HuH-7 (cell line): ENCODE measurements at places on chromosomes 5 and 9.
A peak's percentile ranks its signal among the peaks of the same experiment; 100 is the strongest.

- DNase-seq: no peak
Measured at GRCh38 chr5:156322666-156323065, 4.3 kb upstream of the SGCD start.

- no peak for DNase-seq
Measured at GRCh38 chr5:112951124-112951702, 25.4 kb upstream of the DCP2 start.

- DNase-seq: no peak
Measured at GRCh38 chr9:10875752-10876151, 262.9 kb upstream of the PTPRD start.

DNA sequence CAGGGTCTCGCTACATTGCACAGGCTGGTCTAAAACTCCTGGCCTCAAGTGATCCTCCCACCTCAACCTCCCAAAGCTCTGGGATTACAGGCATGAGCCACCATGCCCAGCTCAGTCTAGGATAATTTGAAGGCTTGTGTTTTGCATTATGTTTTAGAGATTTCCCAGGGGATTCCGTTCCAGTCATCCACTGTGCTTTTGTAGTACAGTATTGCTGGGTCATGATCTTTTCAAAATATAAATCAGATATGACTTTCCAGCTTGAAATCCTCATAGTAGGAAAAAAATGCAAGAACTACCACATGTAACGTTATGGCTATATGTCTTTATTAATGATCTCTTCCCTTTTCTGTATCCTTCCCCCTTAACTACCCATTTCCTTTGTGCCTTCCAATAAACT lies 338.1 kb downstream of the PRELID2 start:
- DNase-seq: no peak

DNA sequence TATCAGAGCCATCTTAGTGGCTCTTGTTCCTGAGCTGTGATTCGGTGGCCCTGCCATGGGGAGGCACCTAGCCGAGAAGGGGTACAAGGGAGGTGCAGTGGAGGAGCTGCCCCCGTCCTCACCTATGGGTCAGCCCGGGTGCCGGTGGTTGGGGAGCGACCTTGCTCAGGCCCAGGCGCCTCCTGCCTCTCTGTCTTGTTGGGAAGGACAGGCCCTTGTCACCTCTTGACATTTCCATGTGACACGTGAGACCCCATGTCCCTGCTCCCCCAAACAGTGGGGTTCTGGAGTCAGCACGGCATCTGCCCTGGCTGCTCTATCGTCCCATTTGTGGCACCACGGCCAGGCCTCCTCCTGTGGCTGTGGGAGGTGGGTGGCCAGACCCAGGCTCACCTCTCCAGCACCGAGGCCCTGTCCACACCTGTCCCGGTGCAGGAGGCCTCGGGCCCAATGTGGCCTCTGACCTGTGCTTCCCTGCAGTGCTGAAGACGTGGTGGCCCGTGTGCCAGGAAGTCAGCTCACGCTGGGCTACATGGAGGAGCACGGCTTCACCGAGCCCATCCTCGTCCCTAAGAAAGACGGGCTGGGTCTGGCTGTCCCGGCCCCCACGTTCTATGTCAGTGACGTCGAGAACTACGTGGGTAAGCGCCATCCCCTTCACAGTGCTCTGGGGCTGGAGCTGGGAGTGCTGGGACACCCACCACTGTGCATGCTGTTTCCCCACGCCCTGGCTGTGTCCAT lies 68.9 kb downstream of the PHF2 start:
- DNase-seq: no peak

GRCh38 chr5:33711094-33711679 lies 180.6 kb downstream of the ADAMTS12 start:
- DNase-seq: no peak

- no peak for DNase-seq
Measured at GRCh38 chr5:129063483-129064113, 31.0 kb upstream of the ISOC1 start.

DNA sequence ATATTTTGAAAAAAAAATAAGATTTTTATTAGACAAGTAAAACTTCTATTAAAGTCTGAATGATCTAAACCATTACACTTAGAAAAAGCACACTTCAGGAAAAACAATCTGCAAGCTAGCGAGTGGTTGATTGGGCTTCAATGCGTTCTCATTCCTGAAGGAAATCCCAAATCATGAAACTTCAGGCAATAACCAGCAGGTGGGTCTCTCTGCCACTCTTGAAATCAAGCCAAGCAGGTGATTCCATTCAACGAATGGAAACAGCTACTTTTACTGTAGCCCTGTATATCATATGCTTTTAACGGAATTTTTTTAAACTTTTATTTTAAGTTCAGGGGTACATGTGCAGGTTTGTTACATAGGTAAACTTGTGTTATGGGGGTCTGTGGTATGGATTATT lies 234.5 kb upstream of the TRPM3 start:
- no peak for DNase-seq

GRCh38 chr9:98660541-98660940 lies 48.2 kb downstream of the GABBR2 start:
- DNase-seq: no peak

- DNase-seq: no peak
Measured at GRCh38 chr9:87643107-87643650, 82.7 kb upstream of the CTSL start.

- peak; percentile 28 for DNase-seq
Measured at GRCh38 chr5:127997201-127997704, 86.3 kb upstream of the SLC12A2 start.

DNA sequence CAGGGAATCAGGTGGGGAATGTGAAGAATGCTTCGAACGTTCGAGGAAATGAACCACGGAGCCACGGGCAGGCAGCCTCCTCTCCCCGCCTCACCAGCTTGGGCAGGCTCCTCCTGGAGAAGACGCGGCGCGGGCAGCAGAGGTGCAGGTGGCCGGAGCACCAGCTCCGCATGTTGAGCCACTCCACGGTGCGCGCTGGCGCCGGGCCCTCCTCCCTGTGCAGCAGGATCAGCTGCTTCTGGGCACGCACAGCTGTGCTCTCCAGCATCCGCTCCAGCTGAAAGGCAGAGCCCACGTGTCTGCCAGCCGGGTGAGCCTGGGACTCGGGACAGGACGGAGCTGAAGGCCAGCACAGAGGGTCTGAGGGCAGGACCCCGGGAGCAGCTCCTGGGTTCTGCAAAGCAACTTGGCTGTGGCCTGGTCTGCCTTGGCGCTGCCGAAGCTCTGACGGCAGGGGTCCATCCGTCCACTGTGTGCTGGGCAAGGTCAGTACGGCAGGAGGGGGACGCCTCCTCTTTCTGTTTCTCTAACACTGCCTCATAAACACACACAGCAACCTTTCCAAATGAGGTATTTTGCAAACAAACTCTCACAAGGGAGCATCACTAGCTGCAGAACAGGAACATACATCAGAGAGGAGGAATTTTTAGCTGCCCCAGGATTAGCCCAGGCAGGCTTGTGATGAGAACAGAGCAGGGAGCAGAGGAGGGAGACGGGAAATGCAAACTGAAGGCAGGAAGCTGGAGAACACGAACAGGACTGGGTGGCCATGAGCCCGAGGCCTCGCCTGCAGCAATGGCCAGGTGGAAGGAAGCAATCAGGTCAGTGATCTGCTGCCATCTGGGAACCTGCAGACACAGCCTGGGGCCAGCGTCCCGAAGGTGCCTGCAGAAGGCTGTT lies 20.1 kb upstream of the NSMF start:
- no peak for DNase-seq

DNA sequence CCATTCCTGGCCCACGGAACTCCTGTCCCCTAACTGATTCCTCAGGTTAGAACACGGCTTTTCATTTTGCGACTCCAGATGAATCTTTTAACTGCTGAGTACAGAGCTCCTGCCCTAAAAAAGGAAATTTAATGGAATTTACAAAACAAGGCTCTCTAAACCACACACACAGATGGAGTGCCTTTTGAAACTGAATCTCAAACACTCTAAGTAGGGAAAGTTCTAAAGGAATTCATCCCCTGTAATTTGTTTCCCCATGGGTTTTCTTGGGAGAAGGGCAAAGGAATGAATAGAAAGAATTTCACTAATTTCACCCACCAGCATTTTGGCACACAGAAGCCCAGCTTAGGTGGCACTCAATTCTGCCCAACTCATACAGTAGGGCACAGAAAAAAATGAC lies 106.5 kb downstream of the THBS4 start:
- DNase-seq: no peak

DNA sequence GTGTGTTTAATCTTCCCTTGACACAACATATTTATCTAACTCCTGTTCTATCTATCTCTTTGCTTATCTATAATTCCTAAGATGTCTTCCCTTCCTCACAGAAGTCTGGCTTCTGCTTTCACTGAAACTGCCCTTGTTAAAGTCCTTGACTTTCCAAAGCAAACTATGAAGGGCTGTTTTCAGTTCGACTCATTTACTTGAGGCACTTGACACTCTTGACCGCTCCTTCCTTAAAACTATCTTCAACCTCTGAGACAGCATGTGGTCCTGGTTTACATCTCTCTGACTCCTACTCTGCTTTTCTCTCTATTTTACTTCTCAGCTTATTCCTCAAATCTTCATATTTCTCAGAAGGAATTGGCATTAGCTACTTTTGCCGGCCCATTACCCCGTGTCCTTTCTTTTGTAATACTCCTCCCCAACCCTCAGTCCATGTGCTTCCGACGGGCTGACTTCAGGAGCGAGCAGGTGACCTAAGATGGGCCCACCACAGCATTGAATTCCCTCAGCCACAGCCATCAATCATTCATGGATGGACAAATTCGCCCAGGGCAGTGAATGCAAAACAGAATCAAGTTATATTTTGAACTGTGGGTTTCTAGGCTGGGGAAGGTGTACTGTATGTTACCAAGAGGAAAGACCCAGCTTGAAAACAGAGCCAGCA lies 1089.2 kb downstream of the PTPRD start:
- DNase-seq: no peak

DNA sequence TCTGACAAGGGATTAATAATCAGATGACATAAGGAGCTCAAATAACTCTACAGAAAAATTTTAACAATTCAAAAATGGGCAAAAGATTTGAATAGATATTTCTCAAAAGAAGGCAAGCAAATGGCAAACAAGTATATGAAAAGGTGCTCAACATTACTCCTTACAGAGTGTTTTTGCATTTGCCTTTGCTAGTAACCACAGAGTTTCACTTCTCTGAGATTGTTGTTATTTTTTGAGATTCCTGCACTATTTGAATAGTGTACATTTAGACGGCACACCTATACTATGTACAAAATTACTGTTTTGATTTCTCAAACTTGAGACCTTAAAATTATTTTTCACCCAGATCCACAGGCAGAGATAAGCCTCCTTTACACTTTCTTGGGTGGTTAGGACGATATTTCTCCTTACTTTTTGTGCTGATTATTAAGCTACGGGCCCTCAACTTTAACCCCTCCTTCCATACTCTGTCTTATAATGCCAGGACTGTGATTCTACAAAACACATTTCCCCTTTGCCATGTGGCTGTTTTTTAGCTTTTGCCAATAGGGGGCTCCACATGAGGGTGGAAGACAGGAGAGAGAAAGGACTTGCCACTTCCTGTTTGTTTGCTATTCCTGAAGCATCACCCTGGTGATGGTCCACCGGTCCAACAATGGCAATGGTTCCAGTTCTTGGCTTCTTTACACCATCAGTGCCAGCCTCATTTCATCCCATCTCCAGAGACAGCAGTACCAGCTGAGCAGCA lies 65.0 kb upstream of the DAP start:
- no peak for DNase-seq

DNA sequence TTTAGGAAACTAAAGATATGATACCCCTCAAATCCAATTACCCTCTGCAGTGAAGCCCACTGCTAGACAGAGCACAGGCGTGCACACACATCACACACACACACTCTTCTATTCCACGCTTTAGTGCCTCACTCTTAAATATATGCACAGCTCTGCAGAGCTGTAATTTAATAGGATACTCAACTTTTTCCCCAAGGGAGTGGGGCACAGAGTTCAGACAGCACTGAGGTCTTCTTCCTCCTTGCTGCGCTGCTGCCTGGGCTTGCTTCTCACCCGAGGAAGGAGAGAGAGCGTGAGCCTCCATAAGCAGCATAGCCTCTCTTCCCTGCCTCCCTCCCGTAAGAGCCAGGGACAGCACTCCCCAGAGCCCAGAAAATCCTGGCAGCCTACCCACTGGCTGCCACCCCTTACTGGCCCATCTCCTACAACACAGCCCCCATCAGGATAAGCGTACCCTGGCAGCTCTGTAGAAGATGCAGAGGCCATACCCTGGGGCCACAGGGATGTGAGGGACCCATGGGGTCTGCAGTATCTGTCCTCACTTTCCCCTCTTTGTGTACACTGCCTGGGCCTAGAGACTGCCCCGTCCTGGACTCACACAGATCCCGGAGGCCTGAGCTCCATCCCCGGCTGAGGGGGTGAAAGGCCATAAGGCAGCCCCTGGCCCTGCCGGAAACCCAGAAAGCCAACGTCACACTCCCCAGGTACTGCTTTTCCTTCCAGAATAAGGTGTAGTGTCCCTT lies 102.1 kb downstream of the C5orf15 start:
- DNase-seq: no peak

- DNase-seq: no peak
Measured at GRCh38 chr9:82192211-82192610, 203.6 kb downstream of the SPATA31D1 start.

- peak; percentile 52 for DNase-seq
Measured at GRCh38 chr5:38556088-38556598, 303 bp downstream of the LIFR start.

GRCh38 chr5:80662108-80662507 lies 7.3 kb upstream of the DHFR start:
- no peak for DNase-seq

DNA sequence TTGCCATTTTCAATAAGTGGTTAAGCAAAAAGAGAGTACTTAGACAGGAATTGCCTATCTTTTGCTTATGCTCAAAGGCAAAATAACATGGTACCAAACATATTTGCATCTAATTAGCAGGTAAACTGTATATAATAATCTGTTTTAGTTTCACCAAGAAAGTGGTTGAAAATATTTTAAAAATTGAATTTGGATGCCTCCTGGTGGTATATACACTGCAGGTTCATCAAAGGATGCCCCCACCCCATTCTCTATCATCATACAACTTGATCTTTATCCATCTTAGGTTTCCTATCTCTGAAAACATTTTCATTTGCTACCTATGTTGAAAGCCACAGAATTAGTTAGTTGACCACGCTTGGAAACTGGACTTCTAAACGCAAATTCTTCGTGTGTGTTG lies 47.0 kb upstream of the MROH2B start:
- DNase-seq: no peak

- DNase-seq: no peak
Measured at GRCh38 chr5:90022711-90023053, 386.9 kb downstream of the CETN3 start.

- DNase-seq: no peak
Measured at GRCh38 chr9:77959803-77960202, 71.8 kb downstream of the GNAQ start.
